T-helper 1 cell (primary cell): ENCODE measurements at places on chromosomes 1 and 21.

DNA sequence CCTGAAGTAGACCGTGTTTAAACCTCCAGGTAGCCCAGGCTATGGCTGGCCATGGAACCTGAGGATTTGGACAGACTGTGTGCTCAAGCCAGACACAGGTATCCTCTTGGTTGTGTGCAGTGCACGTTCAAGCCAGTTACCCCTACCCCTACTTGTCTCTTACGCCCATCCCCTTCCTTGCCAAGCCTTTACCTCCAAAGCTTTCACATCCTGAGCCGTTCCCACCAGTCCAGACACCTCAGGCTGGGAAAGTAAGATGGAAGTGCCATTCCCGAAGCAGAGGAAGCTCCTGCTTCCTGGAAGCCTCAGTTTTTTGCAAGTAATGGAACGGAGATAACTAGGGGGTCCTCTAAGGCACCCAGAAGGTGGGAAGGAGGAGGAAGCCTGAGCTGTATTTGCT, 41.5 kb upstream of the HMGB4 start:
- no peak for DNase-seq

DNA sequence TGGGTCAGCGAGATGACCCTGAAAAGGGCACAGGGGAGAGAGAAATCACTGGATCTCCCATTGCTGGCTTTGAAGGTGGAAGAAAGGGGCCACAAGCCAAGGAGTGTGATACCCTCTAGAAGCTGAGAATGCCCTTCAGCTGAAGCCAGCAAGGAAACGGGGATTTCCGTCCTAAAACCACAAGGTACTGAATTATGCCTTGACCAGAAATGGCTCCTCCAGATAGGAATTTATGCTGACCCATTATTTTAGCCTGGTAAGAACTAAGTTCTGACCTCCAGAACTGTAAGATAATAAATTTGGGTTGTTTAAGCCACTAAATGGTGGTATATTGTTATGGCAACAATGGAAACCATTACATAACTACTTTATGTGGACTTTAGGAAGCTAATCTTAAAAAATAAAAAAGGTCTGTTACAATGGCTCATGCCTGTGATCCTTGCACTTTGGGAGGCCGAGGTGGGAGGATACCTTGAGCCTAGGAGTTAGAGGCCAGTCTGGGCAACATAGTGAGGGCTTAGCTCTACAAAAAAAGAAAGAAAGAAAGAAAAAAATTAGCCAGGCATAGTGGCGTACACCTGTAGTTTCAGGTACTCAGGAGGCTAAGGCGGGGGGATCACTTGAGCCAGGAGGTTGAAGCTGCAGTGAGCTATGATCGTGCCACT, 3.6 kb upstream of the H6PD start:
- no peak for DNase-seq

GRCh38 chr1:58629031-58629462, 52.0 kb upstream of the TACSTD2 start:
- DNase-seq = no peak

DNA sequence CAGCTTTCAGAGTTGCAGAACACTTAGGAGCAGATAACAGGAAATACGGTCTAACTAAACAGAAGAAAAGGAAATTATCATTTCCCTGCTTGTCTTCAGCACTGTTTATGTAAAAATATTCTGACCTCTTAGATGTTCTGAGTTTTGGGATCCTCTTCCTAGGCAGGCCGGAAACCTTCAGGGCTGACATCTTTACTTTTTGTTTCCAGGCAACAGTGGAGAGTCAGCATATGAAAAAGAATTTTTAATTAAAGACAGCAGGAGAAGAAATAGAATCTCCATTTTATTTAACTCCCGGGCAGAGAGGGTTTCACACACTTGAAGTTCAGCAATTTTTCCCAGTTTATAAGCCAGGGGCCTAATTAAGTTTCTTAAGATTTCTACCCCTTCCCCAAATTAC, 5.1 kb upstream of the RIPPLY3 start:
- no peak for DNase-seq

DNA sequence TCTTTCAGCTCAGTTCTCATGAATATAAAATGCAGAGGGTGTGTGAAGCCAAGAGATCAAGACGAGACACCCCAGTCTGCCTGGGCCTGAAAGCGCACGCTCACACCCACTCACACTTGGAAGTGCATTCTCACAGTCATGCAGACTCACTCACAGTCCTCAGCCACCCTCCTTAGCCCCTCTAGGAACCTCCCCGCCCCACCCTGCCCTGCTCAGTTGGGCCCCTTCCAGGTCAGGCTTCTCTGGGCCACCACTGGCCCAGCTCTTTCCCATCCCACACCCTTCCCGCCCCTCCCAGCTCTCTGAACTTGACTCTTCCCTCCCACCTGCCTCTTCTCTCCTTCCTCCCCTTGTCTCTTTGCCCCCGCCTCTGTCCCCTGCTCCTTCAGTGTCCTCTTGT, 93.8 kb downstream of the EPHB2 start:
- DNase-seq = no peak

GRCh38 chr1:37073854-37074379, 39.6 kb upstream of the GRIK3 start:
- DNase-seq = no peak

- no peak for DNase-seq
These were observed 40.2 kb upstream of the PARP1 start for GRCh38 chr1:226447932-226448665.

GRCh38 chr1:224565186-224565585, 50.9 kb upstream of the CNIH3 start:
- DNase-seq = no peak
